Activated CD8-positive, alpha-beta memory T cell treated with anti-CD3 and anti-CD28 coated beads for 36 hours (primary cell): ENCODE measurements at places on chromosomes 6 and 20. TPM values are rescaled to one million over a fixed set of nuclear protein-coding genes. Genes with fewer than 3 reads are reported as not detected.

WFDC5 gene
- total RNA-seq = not detected

GRIK2 gene
- total RNA-seq = not detected

FAXC gene
- not detected for total RNA-seq

C6orf15 gene
- total RNA-seq = not detected

SLC24A3 gene
- not detected for total RNA-seq

TP53TG5 gene
- not detected for total RNA-seq

DZANK1 gene
- total RNA-seq = 2.5 TPM

EYA2 gene
- total RNA-seq = not detected

SRMS gene
- not detected for total RNA-seq
